ENCODE measurements at places on chromosomes 5 and 9.

GRCh38 chr5:75663579-75664284 lies 52.5 kb downstream of the ANKDD1B start:
- DNase-seq = no peak

DNA sequence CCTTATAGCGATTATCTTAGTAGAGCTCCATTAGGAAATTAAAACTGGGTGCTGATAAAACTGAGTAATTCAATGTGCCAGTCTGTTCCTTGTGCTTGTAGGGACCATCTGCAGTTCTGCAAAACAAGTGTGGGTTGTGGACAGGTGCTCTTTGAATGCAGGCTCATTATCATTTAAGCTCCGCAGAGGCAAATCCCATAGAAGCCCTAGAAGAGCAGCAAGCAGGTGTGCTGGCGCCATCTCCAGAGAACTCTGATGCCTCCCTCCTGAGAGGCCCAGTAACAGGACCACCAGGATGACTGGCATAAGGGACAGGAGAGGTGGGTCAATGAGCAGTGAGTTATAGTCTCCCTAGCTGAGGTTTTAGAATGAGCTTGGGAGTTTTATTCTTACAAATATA lies 1342.4 kb upstream of the DMAC1 start:
- no peak for DNase-seq

GRCh38 chr9:10268531-10269485 lies 344.0 kb downstream of the PTPRD start:
- DNase-seq = no peak

- DNase-seq = no peak
These were observed 24.9 kb downstream of the CDKN2A start for GRCh38 chr9:21969011-21969940.

- DNase-seq = no peak
These were observed 51.4 kb downstream of the PPIC start for GRCh38 chr5:122985006-122985700.

Measured in cortex of kidney (tissue), 1 donor.